Inflammatory macrophage (primary cell): ENCODE measurements at places on chromosomes 3 and 15.

DNA sequence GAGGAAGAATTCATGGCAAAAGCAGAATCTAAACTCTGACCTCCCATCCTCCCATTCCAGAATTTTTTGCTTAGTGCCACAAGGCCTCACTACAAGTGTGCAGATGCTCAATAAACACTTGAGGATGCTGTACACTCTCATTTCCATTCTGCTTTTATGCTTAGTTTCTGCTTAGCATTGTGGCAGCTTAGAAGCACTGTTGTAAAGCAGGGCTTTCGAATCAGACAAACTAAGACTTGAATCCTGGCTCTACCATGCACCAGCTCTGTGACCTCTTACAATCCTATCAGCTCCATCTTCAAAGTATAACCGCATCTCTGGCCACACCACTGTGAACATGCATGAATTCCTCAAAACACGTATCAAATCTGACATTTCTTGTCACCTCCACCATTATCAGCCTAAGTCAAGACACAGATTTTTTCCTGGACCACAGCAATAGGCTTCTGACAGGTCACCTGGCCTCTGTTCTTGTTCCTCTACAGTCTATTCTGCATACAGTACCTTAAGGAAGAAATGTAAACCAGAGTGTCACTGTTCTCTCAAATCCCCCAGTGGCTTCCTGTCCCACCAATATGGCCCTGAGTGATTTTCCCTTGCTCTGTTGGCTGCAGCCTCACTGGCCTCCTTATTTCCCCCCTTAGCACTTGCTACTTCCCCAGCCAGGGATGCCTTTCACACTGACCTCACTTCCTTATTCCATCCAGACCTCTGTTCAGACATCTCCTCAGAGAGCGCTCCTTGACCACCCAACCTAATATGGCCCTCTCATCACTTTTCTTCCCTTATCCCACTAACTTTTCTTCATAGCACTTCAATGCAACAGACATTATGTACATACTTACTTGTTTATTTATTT, 8.1 kb upstream of the PHC3 start:
- DNase-seq: peak; percentile 42

- no peak for DNase-seq
Measured at GRCh38 chr3:9883706-9884554, 3.9 kb upstream of the CIDEC start.

- no peak for DNase-seq
Measured at GRCh38 chr3:13294442-13295351, 125.4 kb downstream of the NUP210 start.

DNA sequence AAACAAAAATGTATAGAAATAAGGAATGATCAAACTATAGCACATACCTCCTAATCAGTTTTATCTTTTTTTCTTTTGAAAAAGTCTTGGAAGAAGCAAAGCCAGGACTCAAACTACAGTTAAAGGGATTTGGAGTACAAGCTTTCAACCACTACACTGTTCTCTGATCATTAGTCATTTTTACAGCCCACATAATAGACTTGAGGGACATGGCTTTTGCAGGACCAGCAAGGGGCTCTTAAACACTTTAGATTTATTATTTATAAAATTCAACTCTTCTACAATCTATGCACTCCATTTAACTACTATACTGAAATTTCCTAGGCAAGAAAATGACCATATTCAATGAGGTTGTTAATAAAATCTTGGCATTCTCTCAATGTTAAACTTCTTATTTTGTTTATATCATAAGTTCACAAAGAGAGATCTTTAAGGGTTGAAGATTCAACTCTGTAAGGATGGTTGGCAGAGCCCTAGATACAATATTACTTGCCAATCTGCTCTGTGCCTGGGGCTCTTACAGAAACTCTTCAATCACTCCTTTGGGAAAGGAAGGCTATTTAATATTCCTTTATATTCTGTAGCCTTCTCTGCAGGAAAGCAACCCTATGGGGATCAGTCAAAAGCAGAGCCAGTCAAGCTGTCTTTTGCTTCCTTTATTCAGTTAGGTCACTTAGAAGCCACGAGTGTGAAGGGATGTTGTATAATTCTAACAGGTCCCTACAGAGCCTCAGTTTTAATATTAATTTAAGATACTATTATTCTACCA, 557.7 kb upstream of the SGO1 start:
- DNase-seq: no peak

DNA sequence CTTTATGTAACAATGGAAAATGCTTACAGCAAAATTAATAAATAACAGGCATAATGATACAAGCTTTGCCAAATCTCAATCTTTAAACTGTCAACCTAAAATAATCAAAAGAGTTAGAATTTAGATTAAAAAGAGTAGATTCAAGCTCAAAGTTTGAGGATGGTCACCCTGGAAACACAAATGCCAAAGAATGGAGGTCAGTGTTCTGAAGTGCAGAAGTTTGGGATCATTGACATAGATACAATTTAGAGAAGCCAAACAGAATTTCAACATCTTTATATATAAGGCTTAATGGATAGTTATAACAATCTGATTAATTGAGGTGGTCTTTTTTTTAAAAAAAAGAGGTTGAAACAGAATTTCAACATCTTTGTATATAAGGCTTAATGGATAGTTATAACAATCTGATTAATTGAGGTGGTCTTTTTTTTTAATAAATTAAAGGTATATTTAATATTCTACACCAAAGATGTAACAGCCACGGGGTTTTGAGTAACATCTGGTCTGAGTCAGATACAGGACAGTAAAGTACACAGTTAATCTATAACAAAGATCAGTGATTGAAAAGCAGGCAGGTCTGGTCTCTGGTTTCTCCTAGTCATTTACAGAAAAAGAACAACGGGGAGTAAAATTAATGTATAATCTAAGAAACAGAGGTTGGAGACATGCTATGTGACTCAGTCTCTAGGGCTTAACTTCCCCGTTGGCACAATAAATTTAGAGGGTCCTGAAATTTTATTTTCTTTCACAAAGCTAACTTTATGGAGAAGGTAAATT, 490.7 kb downstream of the GBE1 start:
- DNase-seq: no peak

DNA sequence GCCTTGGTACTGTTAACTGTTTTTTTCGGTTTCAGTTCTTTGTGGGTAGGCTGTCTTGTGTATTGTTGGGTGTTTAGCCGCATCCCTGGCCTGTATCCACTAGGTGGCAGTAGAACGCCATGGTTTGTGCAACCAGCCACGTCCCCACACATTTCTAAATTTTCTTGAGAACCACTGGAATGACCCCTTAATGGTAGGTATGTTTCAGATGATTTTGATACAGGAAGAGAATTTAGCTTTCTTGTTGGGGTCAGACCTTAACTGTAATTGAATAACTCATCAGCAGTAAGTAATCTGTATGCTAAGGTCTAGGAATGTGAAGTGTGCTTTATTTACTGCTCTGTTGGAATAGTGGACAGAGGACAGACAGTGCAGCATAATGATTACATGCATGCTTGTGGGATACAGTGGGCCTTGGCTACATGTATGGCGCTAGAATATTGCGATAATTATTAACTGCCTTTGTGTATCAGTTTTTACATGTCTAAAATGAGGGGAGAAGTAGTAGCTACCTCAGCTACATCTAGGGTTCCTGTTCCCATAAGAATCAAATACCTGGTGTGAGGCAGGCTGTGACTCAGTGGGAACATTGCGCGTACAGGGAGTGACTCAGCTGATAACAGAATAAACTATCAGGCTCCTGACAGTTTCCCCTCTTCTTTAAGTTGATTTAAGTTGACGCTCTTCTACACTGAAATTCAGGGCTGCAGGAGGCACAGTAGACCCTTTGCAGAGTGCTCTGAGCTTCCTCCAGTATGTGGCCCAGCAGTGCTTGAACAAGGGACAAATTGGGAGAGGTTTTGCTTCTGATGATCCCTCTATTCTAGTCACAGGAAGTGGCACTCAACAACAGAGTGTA, 25.0 kb upstream of the GPR171 start:
- peak; percentile 79 for DNase-seq

- DNase-seq: no peak
Measured at GRCh38 chr15:84022516-84022915, 213.1 kb upstream of the GOLGA6L4 start.

GRCh38 chr3:67018789-67019526, 20.9 kb downstream of the KBTBD8 start:
- DNase-seq: no peak

DNA sequence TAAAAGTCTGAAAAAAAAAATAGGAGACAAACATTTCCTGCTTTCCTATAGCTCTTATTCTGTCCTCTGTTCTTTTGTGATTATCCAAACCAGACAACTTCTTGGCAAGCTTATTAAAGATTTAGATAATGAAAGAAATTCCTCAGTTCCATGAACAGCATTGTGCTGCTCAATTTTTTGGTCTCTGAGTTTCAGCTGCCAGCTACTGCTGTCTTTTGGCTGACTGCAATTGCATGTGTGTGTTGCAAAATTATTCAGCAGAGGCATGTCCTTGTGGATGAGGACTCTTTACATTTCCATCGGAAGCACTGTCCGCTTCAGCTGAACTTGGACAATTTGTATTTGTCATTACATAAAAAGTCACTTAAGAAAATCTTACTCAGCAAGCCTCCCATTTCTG, 397.3 kb upstream of the RASGRP1 start:
- DNase-seq: no peak

GRCh38 chr15:95405447-95405846, 925.1 kb upstream of the NR2F2 start:
- no peak for DNase-seq

- DNase-seq: no peak
Measured at GRCh38 chr3:132469326-132469725, 52.0 kb downstream of the DNAJC13 start.

GRCh38 chr15:76011627-76012551, at the start of gene NRG4:
Gene NRG4, minus strand, starts transcription at chr15:76012424. Its CDS starts 1,194 bp downstream, at chr15:76011230.
- peak; percentile 53 for DNase-seq

DNA sequence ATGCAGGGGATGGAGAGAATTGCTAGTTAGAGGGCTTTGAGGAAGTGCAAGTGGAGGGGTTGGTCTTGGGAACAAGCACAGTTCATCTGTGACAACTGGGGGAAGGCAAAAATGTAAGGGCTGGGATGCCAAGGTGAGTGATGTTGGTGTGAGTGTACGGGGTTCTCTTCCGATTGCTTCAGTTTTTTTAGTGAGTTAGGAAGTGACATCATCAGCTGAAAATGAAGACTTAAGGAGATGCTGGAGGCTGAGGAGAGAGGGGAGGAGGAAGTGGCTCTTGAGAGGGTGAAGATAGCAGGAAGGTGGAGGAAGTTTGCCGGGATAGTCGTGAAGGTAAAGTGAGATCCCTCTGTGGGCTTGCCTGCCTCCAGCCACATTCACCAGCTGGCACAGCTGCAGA, 12.7 kb downstream of the TICRR start:
- no peak for DNase-seq

DNA sequence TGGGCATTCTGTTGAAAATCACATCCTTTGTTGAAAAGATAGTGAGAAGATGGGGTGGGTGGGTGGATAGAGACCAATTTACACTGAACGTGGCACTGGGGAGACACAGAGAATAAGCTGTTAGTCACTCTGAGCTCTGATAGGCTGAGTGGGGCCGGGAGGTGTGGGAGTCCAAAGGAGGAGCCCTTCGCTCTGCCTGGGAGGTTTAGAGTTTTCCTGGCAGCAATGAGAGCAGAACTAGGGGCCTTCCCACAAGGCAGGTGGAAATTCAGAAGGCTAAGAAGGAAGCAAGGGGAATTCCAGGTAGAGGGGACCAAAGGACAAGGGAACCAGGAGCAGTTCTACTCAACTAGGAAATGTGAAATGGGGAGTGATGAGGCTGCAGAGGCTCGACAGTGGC, 272.7 kb downstream of the RPLP1 start:
- peak; percentile 31 for DNase-seq

- DNase-seq: no peak
Measured at GRCh38 chr15:57422113-57422754, 45.9 kb downstream of the CGNL1 start.

GRCh38 chr15:74614744-74615507, 710 bp upstream of the CLK3 start:
- DNase-seq: peak; percentile 83

- DNase-seq: peak; percentile 62
Measured at GRCh38 chr3:18648159-18648558, 223.0 kb upstream of the SATB1 start.

GRCh38 chr15:57510647-57511046, 81.1 kb upstream of the MYZAP start:
- no peak for DNase-seq

DNA sequence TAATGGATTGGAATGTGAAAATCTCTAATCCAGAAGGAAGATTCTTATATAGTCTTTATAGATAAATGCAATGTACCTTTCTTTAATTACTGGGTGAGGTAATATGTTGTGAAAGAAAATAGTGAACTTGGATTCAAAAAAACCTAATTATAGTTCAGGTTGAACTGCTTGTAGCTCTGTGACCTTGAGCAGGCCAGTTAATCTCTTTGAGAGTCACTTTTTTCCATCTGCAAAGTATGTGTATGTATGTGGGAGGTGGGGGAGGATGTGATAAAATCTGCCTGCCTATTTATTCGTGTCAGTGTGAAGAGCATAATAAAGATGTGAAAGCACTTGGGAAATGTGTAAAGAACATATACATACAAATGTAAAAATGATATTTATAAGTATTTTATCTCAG, 34.4 kb downstream of the GLCE start:
- DNase-seq: no peak

- DNase-seq: no peak
Measured at GRCh38 chr3:129114455-129114854, 7.1 kb downstream of the RAB43 start.

- peak; percentile 93 for DNase-seq
Measured at GRCh38 chr15:65902373-65902772, 33.1 kb downstream of the RAB11A start.

GRCh38 chr3:149330609-149331331, 2.7 kb downstream of the TM4SF18 start:
- DNase-seq: no peak

GRCh38 chr15:28128031-28128430, 28.9 kb upstream of the OCA2 start:
- peak; percentile 77 for DNase-seq

- no peak for DNase-seq
Measured at GRCh38 chr15:90991587-90992285, 2.6 kb downstream of the PRC1 start.

GRCh38 chr3:147756476-147756875, 347.3 kb downstream of the ZIC1 start:
- DNase-seq: no peak

DNA sequence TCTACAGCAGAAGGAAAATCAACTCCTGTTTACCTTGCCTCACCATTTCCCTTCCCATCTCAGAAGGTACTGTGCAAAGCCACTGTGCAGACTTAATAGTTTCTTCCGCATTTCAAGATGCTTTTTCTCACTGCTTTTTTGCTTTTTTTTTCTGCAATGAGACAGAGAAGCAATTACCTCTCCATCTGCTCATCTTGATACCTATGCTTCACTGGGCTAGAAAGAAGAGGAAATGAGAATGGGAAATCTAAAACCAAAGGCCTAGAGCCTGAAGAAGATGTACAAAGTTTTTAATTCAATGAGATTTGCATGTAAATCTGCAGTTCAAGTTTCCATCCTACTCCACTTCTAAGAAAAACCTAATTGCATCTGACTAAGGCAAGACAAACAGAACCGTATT, 238.1 kb upstream of the SETMAR start:
- no peak for DNase-seq

- DNase-seq: peak; percentile 49
Measured at GRCh38 chr15:82882273-82882928, 70.1 kb downstream of the HOMER2 start.

- no peak for DNase-seq
Measured at GRCh38 chr15:39774688-39775267, 7.9 kb downstream of the FSIP1 start.

GRCh38 chr15:37109872-37110572, 9.7 kb upstream of the MEIS2 start:
- no peak for DNase-seq

- DNase-seq: no peak
Measured at GRCh38 chr3:191363221-191363620, 32.9 kb upstream of the UTS2B start.

- DNase-seq: no peak
Measured at GRCh38 chr15:34729056-34729455, 25.7 kb downstream of the GJD2 start.
